ENCODE measurements at places on chromosomes 5 and 9.

DNA sequence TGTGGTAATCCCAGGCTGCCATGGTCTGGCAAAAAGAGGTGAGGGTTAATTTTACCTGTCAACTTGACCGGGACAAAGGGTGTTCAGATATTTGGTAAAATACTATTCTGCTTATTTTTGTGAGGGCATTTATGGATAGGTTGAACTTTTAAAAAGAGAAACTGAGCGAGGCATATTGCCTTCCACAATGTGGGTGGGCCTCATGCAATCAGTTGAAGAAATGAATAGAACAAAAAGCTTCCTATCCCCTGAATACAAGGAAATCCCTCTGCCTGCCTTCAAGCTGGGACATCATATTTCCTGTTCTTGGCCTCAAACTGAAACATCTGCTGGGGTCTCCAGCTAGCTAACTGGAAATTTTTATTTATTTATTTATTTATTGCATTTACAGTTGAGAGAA lies 734.7 kb downstream of the IRX1 start:
- no peak for DNase-seq
- H3K4me1 ChIP-seq, result no peaks in the 10 kb centered on the region
- H3K27ac ChIP-seq, result no peak overlapping the region
- no peaks in the 10 kb centered on the region for H3K36me3 ChIP-seq
- peaks cover 6% of the 10 kb centered on the region for H3K27me3 ChIP-seq

DNA sequence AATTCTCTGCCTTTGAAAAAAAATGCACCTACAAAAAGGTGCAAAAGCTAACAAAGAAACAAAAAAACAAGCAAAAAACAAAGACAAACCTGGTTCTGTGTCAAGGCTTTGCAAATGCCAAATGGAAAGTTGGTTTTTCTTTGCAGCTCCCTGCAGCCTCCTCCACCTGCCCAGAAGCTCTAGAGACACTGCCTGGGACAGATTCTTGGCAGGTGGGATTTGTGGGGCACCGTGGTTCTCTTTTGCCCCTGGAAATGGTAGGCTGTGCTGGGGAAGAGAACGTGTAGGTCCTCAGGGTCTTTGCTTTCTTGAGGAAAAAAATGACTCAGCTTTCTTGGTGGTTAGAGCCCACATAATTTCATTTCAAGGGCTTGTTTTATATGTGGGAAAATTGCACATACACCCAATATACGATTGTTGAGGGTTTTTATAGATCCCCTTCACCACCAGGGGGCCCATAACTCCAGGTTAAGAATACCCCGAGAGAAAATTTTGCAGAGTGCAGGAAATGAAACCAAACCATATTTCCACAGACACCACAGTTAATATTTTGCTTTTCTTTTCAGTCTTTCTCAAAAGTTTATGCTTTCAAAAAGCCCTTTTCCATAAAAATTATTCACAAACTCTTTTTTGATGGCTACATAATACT lies 58.7 kb downstream of the NXNL2 start:
- no peaks in the 10 kb centered on the region for H3K4me1 ChIP-seq
- no peak overlapping the region for H3K27ac ChIP-seq
- H3K4me3 ChIP-seq, result no peak overlapping the region
- no peaks in the 10 kb centered on the region for H3K36me3 ChIP-seq

DNA sequence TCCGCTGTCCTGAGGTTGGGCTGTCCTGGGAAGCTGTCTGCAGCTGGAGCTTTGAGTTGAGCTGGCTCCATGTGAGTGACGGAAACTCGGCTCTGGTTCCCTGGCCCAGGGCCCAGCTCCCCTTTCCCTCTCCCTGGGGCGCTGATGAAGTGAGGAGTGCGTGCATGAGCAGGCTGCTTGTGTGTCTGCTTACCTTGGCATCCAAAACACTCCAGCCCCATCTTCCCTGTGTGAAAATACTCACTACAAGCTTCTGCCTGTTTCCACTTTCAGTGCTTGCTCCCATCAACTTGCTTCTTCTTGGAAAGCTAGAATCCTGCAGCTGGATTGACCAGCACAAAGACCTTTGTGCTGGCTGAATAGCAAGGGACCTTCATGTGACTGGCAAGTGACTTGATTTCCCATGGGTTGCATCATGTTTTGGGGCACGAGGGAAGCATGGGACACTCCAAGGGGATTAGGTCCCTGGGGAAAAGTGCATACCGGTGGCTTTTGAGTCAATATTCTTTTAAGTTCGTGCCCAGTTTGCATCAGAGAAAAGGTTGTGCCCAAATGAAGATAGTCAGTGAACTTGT lies 198.1 kb downstream of the GADD45G start:
- no peak overlapping the region for H3K4me3 ChIP-seq
- no peak for DNase-seq
- no peaks in the 10 kb centered on the region for H3K36me3 ChIP-seq
- H3K27ac ChIP-seq, result no peak overlapping the region
- H3K27me3 ChIP-seq, result peaks cover 31% of the 10 kb centered on the region

GRCh38 chr5:116506488-116506887 lies 68.1 kb downstream of the SEMA6A start:
- no peak for DNase-seq
- H3K4me3 ChIP-seq, result no peak overlapping the region
- peaks cover 15% of the 10 kb centered on the region for H3K36me3 ChIP-seq
- H3K4me1 ChIP-seq, result peaks cover 22% of the 10 kb centered on the region

DNA sequence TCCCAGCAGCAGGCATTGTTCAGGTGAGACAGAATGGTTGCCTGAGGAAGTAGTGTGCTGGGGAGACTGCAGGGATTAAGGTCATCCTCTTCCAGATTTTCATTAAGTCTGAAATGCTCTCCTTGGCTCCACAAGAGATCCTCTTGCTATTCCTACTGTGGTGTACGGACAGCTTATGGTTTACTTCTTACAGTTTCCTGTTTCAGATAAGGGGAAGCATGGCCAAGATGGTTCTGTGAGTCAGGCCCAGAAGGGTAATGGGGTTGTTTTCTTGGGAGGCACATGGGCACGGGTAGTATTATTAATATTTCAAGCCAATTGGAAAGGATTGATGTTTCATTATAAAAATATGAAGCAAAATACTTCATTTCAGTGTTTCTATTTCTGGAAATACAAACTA lies 42.9 kb downstream of the GLRX start:
- no peak for DNase-seq
- no peaks in the 10 kb centered on the region for H3K27me3 ChIP-seq
- H3K36me3 ChIP-seq, result peaks cover 10% of the 10 kb centered on the region
- no peak overlapping the region for H3K4me3 ChIP-seq
- peaks cover 5% of the 10 kb centered on the region for H3K4me1 ChIP-seq
- no peak overlapping the region for H3K27ac ChIP-seq

- no peak overlapping the region for H3K27ac ChIP-seq
- no peak overlapping the region for H3K4me3 ChIP-seq
- no peaks in the 10 kb centered on the region for H3K36me3 ChIP-seq
- DNase-seq, result no peak
- H3K27me3 ChIP-seq, result no peaks in the 10 kb centered on the region
- peaks cover 3% of the 10 kb centered on the region for H3K4me1 ChIP-seq
These were observed 122.5 kb downstream of the MCTP1 start for GRCh38 chr5:95162231-95162992.

DNA sequence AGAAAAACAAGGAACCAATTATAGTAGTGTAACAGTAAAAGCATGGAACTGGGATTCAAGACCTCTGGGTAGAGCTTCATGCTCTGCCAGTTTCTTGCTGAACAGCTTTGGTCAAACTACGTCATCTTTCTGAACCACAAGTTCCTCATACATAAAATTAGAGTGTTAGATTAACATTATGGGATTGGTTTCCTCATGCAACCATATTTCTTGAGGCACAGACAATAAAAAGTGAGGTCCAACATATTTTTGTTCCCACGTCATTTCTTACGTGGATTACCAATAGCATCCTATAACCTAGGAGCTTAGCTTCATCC lies 354.8 kb downstream of the TMEM232 start:
- no peak for DNase-seq
- H3K36me3 ChIP-seq, result no peaks in the 10 kb centered on the region
- H3K27ac ChIP-seq, result no peak overlapping the region
- no peaks in the 10 kb centered on the region for H3K4me1 ChIP-seq
- H3K27me3 ChIP-seq, result no peaks in the 10 kb centered on the region

- H3K36me3 ChIP-seq, result no peaks in the 10 kb centered on the region
- H3K27me3 ChIP-seq, result no peaks in the 10 kb centered on the region
- DNase-seq, result no peak
- H3K4me1 ChIP-seq, result peaks cover 10% of the 10 kb centered on the region
These were observed 72.9 kb upstream of the PRLR start for GRCh38 chr5:35303152-35303551.

GRCh38 chr5:15787681-15788080 lies 287.7 kb downstream of the FBXL7 start:
- no peak overlapping the region for H3K4me3 ChIP-seq
- no peak for DNase-seq
- no peaks in the 10 kb centered on the region for H3K27me3 ChIP-seq
- H3K27ac ChIP-seq, result no peak overlapping the region
- no peaks in the 10 kb centered on the region for H3K4me1 ChIP-seq

DNA sequence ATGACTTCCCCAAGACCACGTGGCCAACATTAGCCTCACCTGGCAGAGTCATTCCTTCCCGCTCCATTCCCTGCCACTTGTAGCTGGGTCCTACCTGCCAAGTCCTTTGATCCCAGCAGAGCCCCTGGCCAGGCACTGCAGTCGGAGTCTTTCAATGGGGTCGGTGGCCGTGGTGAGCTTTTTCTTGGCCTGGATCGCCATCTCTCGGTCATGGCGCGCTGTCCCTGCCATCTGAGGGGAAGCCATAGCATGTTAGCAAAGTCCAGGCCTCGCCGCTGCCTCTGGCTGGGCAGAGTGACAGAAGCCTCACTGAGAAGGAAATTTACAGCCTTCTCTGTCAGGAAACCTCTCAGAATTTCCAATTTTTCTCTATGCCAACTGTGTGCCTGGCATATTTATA lies 17.5 kb downstream of the CAPSL start:
- no peak overlapping the region for H3K27ac ChIP-seq
- H3K27me3 ChIP-seq, result peaks cover 35% of the 10 kb centered on the region

- no peak overlapping the region for H3K4me3 ChIP-seq
- DNase-seq, result no peak
- no peaks in the 10 kb centered on the region for H3K36me3 ChIP-seq
- H3K4me1 ChIP-seq, result peaks cover 5% of the 10 kb centered on the region
- H3K27me3 ChIP-seq, result no peaks in the 10 kb centered on the region
These were observed 139.6 kb downstream of the HTR1A start for GRCh38 chr5:63822614-63823013.

- no peaks in the 10 kb centered on the region for H3K36me3 ChIP-seq
- peaks cover 3% of the 10 kb centered on the region for H3K27me3 ChIP-seq
- H3K27ac ChIP-seq, result no peak overlapping the region
- DNase-seq, result no peak
- peaks cover 3% of the 10 kb centered on the region for H3K4me1 ChIP-seq
These were observed 158.4 kb downstream of the GABBR2 start for GRCh38 chr9:98550206-98550820.

DNA sequence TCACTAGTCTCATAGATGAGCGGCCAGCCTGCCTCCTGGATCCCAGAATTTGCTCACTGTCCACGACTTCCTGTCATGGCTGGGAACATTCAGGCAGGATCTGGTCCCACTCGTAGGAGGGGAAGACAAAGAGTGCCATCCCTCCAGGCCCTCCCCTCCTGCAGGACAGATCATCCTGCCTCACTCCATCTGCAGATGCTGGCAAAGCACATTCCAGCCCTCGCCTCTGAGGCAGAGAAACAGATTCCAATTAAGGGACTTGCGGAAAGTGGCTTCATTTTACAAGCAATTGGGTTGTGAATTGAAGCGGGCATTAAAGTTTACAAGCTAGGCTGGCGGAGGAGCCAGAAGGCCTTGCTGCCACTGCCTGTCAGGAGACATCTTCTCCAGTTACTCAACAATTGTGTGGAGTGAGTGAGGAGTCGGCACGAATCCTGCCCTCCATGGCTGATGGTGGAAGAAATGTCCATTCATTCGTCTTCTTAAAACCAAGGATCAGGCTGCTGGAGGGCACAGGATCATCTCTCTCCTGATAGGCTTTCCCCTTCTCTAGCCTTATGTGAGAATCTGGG lies 41.8 kb upstream of the KCNMB1 start:
- no peak overlapping the region for H3K27ac ChIP-seq
- H3K27me3 ChIP-seq, result peaks cover 32% of the 10 kb centered on the region
- H3K4me3 ChIP-seq, result no peak overlapping the region
- peaks cover 2% of the 10 kb centered on the region for H3K4me1 ChIP-seq
- DNase-seq, result no peak

DNA sequence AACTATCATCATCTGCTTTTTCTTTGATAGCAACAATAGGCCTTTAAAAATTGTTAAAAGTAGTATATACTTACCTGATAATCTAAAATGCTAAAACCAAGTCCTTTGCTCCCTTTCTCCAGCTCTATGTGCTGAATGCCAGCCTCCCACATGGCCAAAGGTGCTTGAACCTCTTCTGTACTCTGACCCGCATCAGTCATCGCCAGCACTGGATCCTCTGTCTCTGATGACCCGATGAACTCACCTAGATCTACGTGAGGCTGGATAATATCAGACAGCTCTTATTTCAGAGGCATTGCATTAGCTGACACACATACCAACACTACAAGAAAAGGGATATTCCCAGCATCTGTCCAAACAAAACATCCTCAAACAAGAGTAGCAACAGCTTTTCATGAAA lies 89.5 kb downstream of the MPDZ start:
- H3K4me3 ChIP-seq, result no peak overlapping the region
- peaks cover 18% of the 10 kb centered on the region for H3K36me3 ChIP-seq
- H3K4me1 ChIP-seq, result no peaks in the 10 kb centered on the region
- no peak for DNase-seq
- no peak overlapping the region for H3K27ac ChIP-seq
